Heart right ventricle (tissue), 16 donors: ENCODE measurements at places on chromosomes 12 and 14. TPM values are rescaled to one million over a fixed set of nuclear protein-coding genes. Genes with fewer than 3 reads are reported as not detected.

PGF gene
- polyA plus RNA-seq, result 12.2 TPM

FOXA1 gene
- polyA plus RNA-seq, result not detected

MFAP5 gene
- polyA plus RNA-seq, result 31.8 TPM

PRKD1 gene
- 2.1 TPM for polyA plus RNA-seq

DNAAF2 gene
- 5.3 TPM for polyA plus RNA-seq

RNASE3 gene
- 0.06 TPM for polyA plus RNA-seq

KLRG1 gene
- polyA plus RNA-seq, result 3.3 TPM

EXOC3L4 gene
- polyA plus RNA-seq, result 0.51 TPM

AMDHD1 gene
- polyA plus RNA-seq, result 0.39 TPM

SOAT2 gene
- polyA plus RNA-seq, result 0.03 TPM

PIANP gene
- 0.58 TPM for polyA plus RNA-seq

KRT5 gene
- not detected for polyA plus RNA-seq

ATG14 gene
- polyA plus RNA-seq, result 3.5 TPM

E2F7 gene
- 0.29 TPM for polyA plus RNA-seq

CISTR gene
- 1.7 TPM for polyA plus RNA-seq

PPP1R3E gene
- 2.3 TPM for polyA plus RNA-seq

GALNT9 gene
- 0.01 TPM for polyA plus RNA-seq

CCDC196 gene
- not detected for polyA plus RNA-seq

FOXG1 gene
- polyA plus RNA-seq, result not detected

AHNAK2 gene
- 3.5 TPM for polyA plus RNA-seq

EML1 gene
- 9.1 TPM for polyA plus RNA-seq

TPH2 gene
- polyA plus RNA-seq, result not detected

EDDM3A gene
- not detected for polyA plus RNA-seq

LRRK2 gene
- 0.99 TPM for polyA plus RNA-seq

AVPR1A gene
- polyA plus RNA-seq, result 0.66 TPM

GLIPR1 gene
- 3.9 TPM for polyA plus RNA-seq

FITM1 gene
- polyA plus RNA-seq, result 77.0 TPM

UNC79 gene
- polyA plus RNA-seq, result 0.01 TPM

ACVRL1 gene
- polyA plus RNA-seq, result 38.1 TPM

RFLNA gene
- polyA plus RNA-seq, result 0.14 TPM

COCH gene
- polyA plus RNA-seq, result 0.88 TPM

CLEC1B gene
- not detected for polyA plus RNA-seq

GOLGA5 gene
- polyA plus RNA-seq, result 18.6 TPM

MRPL52 gene
- polyA plus RNA-seq, result 136 TPM

PLA2G1B gene
- not detected for polyA plus RNA-seq

TAS2R10 gene
- 0.04 TPM for polyA plus RNA-seq

NRIP2 gene
- polyA plus RNA-seq, result 2.3 TPM

LTBP2 gene
- polyA plus RNA-seq, result 3.5 TPM

KLRC2 gene
- 0.06 TPM for polyA plus RNA-seq
